ENCODE measurements at places on chromosomes 13 and 19.

GRCh38 chr19:44401139-44402115 lies at the start of gene ZNF285:
Gene ZNF285, minus strand, starts transcription at chr19:44401608. Its CDS starts 4,395 bp downstream, at chr19:44397213.
- peak; percentile 65 for DNase-seq

- no peak for DNase-seq
These were observed 89.9 kb downstream of the TEX26 start for GRCh38 chr13:31022288-31022895.

- no peak for DNase-seq
These were observed 13.2 kb downstream of the ZNF8 start for GRCh38 chr19:58291943-58292342.

GRCh38 chr19:28403690-28404089 lies 809.3 kb downstream of the UQCRFS1 start:
- DNase-seq: no peak

- no peak for DNase-seq
These were observed 55.4 kb downstream of the INTS6 start for GRCh38 chr13:51397262-51397941.

DNA sequence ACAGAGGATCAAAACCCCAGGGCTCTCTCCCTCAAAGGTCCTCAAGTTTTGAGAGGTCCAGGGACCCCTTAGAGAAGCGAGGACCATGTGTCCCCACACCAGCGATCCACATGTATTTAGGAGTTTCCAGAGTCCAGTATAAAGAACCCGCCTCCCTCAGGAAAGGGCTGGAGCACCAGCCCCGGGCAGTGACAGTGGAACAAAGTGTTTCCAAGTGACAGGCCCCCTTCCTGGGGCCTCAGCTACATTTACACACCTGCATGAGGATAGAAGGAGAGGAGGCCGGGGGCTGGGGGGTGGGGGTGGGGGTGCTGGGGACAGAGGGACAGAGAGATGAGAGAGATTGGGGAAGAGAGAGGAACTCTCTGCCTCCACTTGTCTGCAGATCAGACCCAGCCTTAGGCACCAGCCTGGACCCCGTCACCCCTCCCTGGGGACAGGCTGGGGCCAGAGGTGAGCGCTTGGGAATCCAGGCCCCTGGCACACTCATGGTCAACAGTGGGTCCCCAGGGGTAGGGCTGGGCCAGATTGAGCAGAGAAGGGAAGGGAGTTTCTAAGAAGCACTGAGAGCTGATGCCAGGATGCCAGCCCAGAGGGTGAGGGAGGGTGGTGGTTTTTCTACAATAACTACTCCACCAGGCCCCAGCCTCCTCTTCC lies 802 bp downstream of the BCAM start:
- DNase-seq: no peak

DNA sequence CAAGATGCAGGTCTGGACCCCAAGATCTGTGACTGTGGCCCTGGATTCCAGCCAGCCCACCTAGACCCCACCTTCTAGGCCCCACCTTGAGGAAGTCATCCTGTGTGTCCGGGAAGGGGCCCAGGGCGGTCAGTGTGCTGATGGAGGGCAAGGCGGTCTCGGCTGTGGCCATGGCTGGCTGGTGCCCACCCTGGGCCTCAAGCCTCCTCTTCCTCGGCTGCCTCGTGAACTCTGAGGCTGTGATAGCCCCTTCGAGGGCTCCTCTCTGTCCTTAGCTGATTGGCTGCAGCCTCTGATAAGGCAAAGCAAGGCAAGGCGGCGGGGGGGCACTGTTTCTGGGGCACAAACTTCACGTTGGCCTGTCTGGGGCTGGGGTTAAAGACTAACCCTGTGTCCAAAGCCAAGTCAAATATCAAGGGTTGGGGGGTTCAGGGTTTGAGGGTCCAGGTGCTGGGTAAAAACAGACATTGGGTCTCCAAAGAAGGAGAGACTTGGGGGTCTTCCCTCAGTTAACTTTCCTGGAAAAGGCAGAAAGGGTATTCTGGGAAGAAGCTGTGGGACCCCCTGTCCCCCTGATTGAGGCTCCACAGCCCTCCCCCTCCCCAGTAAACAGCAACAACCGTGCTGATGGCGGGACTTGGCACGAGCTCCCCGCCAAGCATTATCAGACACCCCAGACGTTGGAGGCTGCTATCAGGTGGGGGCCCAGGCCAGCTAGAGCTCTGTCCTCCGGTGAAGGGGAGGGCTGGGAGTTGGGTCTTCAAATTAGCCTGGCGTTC lies at the start of gene KLF1:
TSS of gene KLF1 (minus strand) at position 233 of the 779 bp plus-strand sequence. CDS start at position 172, 61 bp downstream.
- no peak for DNase-seq

GRCh38 chr13:53238261-53238660 lies 209.6 kb downstream of the OLFM4 start:
- no peak for DNase-seq

DNA sequence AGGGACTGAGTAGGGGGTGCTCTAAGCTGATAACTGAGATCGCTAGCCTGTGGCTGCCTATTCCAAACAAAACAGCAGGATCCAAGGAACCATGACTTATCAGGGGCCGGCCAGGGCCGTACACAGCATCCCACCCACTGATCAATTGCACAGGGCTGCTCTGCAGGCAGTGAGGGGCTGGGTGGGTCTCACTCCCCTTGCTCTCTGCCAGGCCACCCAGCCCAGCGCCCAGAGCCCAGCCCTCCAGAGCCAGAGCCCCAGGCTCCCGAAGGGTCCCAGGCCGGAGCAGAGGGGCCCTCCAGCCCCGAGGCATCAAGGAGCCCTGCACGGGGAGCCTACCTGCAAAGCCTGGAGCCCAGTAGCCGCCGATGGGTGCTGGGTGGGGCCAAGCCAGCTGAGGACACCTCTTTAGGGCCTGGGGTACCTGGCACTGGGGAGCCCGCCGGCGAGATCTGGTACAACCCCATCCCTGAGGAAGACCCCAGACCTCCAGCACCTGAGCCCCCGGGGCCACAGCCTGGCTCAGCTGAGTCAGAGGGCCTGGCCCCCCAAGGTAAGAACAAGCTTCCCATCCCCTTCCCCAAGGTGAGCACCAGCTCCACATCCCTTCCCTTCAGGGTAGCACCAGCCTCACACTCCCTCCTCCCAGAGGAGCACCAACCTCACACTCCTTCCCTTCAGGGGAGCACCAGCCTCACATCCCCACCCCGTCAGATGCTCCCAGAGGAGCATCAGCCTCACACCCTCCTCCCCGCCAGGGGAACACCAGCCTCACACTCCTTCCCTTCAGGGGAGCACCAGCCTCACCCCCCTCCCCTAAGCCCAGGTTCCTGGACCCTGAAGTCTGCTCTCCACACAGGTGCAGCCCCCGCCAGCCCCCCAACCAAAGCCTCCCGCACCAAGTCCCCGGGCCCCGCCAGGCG lies 1.9 kb downstream of the SYDE1 start:
- DNase-seq: no peak

- DNase-seq: no peak
These were observed 286.3 kb downstream of the TBC1D4 start for GRCh38 chr13:75195495-75196146.

GRCh38 chr19:43534816-43535761 lies 2.1 kb downstream of the ZNF575 start:
- DNase-seq: no peak

GRCh38 chr13:70747262-70747661 lies 639.0 kb upstream of the KLHL1 start:
- no peak for DNase-seq

- DNase-seq: no peak
These were observed 11.6 kb downstream of the GZMM start for GRCh38 chr19:555474-555808.

GRCh38 chr13:34307607-34308006 lies 489.7 kb downstream of the RFC3 start:
- DNase-seq: no peak

GRCh38 chr13:26117620-26118019 lies 65.8 kb upstream of the SHISA2 start:
- DNase-seq: no peak

GRCh38 chr13:25775986-25776385 lies 275.8 kb downstream of the SHISA2 start:
- DNase-seq: no peak

DNA sequence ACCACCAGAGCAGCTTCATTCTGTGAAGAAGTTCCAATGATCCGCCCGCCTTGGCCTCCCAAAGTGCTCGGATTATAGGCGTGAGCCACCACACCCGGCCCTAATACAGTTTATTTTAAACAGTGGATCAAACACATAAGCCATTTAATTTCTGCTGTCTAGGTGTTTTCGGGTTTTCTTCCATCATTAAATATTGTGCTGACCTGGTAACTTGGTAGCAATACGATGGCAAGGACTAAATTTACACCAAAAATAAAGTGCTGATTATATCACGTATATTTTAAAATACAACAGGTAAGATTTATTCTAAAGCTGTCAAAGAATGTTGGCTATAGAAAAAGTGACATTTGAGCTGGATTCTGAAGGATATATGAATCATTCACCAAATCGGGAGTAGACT lies 1.3 kb downstream of the MED4 start:
- DNase-seq: no peak

DNA sequence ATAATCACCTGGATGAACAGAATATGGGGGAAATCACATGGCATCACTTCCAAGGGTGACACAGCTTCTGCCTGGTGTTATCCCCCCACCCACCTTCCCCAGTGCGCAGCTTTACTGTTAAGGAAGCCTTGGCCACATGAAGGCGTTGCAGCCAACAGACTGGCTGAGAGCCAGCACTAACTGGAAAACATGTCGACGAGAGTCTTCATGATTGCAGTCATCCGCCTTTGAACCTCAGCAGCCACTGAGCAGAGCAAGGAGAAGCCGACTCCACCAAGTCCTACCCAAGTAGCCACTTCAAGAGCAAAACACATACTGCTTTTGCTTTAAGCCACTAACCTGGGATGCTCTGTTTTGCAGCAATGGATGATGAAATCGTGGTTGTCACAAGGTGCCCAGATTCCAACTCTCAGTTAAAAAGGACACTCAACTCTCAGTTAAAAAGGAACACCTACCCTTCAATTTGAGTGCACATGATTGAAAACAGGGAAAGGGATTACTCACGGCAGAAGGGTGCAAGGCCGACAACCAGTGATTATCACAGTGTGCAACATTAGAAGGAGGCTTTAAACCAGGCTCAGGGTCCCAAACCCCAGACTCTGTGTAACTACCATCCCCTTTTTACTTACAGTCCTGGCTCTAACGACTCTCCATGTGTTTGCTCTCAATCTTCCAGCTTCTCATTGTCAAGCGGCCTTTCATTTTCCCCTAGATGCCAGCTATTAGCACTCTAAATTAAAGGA lies 149.1 kb downstream of the KLF12 start:
- DNase-seq: peak; percentile 21

DNA sequence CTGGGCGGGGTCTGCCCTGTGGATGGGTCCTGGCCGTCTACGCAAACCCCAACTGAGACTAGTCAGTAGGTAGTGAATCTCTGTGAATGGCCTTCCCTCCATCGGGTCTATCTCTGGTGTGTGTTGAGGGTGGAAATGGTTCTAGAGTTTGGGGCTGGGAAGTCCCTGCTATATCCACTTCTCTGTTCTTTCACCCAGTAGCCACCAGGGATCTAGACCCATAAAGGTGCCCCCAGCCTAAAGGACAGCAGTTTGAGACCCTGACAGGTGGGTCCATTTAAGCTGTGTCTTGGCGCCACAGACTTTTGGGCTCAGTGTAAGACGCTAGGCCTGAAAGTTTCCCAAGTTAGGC lies 57.7 kb downstream of the ZNF568 start:
- no peak for DNase-seq

DNA sequence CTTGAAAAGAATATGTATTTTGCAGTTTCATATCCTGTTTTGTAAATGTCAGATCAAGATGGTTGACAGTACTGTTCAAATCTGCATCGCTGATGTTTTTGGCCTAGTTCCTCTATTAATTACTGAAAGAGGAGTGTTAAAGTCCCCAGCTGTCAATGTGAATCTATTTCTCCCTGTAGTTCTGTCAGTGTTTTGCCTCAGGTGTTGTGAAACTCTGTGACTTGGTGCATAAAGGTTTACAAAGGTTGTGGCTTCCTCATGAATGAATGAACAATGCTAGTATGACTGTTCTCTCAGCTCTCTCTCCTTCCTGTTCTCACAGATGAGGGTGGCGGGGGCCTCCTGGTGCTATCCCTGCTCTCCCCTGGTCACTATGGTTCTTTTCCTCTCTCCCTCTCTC lies 142.4 kb downstream of the MYCBP2 start:
- DNase-seq: peak; percentile 75

DNA sequence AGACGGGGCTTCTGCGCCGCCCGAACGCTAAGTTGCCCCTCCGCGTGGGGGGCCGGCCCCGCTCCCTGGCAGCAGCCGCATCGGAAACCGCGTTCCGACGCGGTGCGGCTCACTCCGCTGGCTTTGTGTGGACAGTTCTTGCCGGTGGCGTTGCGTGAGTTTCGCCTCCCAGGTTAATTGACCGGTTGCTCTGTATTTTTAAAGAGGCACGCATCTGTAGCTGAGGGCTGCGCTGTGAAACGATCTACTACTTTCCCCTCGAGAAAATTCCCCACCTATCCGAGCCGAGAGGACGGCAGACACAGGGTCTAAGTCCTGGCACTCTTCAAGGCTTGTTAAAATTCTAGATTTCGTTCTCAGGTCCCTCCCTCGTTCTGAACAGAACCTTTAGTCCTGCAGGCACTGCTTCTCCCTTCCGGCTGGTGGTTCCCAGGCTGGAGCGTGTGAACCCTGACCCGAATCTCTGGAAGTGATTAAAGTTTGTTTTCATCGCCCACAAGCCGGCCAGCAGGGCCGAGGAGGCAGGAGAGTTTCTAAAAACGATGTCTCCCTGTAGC lies 933 bp downstream of the ARHGEF7 start:
- no peak for DNase-seq

- DNase-seq: no peak
These were observed 1.5 kb upstream of the IGSF23 start for GRCh38 chr19:44611812-44612295.

DNA sequence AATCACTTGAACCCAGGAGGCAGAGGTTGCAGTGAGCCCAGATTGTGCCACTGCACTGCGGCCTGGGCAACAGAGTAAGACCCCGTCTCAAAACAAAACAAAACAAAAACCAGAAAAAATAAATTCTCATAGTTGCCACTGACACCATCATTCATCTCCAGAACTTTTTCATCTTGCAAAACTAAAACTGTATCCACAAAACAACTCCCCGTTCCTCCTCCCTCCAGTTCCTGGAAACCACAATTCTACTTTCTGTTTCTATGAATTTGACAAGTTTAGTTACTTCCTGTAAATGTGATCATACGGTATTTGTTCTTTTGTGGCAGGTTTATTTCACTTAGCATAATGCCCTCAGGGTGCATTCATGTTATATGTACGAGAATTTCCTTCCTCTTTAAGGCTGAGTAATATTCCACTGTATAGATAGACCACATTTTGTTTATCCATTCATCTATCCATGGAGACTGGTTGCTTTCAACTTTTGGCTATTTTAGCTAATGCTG lies 13.2 kb upstream of the ADGRE5 start:
- DNase-seq: peak; percentile 89

DNA sequence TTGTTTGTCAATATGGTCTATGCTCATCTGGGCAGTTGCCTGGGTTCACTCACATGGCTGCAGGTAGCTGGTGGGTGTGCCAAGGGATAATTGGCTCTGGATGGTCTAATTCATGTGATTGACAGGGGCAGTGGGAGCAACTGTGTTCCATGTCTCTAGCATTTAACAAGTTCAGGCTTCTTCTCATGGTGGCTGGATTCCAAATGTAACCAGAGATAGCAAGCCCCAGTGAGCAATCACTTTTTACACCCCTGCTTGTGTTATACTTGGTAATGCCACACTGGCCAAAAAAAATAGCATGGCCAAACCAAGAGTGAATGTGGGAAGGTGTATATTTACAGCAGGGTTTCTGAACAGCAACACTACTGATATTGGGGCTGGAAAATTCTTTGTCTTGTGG lies 89.6 kb upstream of the TNFSF11 start:
- DNase-seq: no peak

Measured in activated CD4-positive, alpha-beta T cell treated with anti-CD3 and anti-CD28 coated beads, Interleukin-2, Interleukin-4, amounts not matched to agents 100 ng/mL and 50 ng/mL, durations not matched to agents 16 hours and 8 hours (primary cell).